Caudate nucleus (tissue), 63 donors: ENCODE measurements at places on chromosomes 5 and 9.

DNA sequence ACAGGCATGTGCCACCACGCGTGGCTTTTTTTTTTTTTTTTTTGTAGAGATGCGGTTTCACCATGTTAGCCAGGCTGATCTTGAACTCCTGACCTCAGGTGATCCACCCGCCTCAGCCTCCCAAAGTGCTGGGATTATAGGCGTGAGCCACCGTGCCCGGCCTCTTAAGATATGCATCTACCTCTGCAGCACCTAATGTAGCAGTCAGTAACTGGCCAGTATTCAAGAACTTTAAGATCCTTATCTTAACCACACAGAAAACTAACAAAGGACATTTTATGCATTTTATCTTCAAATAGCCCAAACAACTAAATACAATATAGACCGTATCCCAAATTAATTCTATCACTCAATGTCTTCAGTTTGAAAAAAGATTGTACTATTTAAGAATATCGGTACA is 618.7 kb downstream of the TLE1 start:
- no peak for DNase-seq

GRCh38 chr9:96418920-96419690 is 935 bp upstream of the ZNF367 start:
- peak; percentile 56 for DNase-seq

- no peak for DNase-seq
Measured at GRCh38 chr5:14737291-14737690, 72.8 kb downstream of the OTULIN start.

DNA sequence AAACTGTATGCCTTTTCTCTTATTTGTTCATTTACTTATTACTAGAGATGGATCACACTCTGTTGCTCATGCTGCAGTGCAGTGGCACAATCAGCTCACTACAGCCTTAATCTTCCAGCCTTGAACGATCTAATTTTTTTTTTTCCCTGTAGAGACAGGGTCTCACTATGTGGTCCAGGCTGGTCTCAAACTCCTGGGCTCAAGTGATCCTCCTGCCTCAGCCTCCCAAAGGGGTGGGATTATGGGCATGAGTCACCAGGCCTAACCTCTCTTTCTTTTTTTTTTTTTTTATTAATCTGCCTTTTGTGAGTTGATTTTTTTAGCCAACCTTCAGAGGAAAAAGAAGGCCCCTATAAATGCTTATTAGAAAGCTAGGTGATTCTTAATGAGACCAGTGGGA is 303.0 kb downstream of the FBXL17 start:
- no peak for DNase-seq

DNA sequence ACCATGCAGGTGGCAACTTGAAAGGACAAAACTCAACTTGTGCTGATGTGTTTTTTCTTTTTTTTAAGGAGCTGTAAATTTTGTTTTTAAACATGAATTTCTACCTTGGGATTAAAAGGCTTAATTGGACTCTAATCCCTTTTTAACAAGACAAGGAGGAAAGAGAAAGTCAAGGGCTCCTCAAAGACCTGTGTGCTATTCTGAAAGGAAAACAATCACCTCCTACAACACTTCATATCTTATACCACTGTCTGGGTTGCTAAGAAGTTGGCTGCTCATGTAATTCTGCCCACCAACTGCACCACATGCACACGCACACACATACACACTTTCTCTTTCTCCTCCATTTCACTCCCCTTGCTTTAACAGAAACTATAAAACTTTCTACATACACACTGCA is 78.6 kb downstream of the SH3RF2 start:
- DNase-seq: no peak

- DNase-seq: no peak
Measured at GRCh38 chr9:32782476-32783167, 718 bp upstream of the TMEM215 start.

DNA sequence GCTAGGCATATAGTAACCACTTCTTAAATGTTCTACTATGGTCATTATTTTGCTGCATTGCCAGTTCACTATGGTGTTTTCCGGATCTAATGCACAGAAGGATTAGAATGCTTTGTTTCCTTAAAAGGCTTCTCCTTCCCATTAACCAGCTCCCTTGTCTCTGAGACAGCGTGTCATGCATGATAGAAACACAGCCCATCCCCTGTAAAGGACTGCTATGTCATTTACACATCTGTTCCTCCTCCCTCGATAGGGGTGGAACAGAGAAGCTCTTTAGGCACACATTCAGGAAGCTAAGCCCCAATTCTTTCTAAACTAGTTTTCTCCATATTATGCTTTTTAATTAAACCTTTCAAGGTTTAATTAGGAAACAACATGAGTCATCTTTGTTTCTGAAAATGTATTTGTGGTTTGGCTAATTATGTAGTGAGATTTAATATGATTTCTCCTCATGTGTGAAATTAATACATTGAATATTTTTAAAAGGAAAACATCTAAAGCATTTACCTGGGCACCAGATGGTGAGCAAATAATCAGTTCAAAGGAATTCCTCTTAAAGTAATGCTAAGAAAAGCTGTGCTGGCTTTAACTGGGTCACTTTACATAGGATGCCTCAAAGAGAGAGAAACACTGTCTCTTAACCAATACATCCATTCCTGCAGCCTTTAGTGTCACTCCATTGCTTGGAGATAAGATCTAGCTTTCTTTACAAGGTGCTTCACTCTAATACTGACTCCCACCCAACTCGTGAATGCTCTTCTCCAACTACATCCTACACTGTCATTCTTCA is 133.3 kb upstream of the PPP1R2B start:
- DNase-seq: no peak

DNA sequence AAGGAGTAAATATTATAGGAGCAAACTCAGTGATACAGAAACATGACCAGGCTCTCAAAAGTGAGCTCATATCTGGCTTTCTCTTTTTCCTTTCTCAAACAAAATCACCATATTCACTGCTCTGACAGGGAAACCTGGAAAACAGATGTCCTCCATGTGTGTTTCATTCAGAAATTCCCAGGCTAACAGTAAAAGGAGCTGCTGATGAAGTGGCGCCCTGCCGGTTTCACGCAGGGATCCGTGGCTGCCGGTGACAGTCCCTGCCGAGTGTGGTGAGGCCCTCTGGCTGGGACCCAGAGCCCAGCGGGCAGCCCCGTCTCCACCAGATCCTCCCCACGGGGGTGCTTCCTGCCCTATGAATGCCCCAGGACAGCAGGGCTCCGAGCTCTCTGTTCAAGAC is 208.1 kb downstream of the GNA14 start:
- no peak for DNase-seq

DNA sequence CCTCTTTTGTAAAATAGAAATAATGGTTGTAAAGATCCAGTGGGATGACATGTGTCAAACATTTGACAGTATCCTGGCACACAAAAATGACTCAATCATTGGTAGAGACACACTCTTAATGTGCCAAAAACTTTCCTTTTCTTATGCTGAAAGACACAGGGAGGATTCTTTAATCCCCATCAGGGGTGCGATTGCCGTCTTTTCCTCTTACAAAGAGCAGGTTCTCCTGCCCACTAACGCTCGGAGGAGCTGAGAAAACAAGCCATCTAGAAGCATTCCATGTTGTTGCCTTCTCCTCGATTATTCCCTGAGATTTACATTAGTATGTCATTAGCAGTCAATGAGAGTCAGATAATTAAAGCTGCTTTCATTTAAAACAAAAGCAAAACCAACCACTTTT is 342.6 kb upstream of the CCNH start:
- DNase-seq: no peak

- no peak for DNase-seq
Measured at GRCh38 chr5:178115136-178115813, 1.9 kb downstream of the N4BP3 start.

DNA sequence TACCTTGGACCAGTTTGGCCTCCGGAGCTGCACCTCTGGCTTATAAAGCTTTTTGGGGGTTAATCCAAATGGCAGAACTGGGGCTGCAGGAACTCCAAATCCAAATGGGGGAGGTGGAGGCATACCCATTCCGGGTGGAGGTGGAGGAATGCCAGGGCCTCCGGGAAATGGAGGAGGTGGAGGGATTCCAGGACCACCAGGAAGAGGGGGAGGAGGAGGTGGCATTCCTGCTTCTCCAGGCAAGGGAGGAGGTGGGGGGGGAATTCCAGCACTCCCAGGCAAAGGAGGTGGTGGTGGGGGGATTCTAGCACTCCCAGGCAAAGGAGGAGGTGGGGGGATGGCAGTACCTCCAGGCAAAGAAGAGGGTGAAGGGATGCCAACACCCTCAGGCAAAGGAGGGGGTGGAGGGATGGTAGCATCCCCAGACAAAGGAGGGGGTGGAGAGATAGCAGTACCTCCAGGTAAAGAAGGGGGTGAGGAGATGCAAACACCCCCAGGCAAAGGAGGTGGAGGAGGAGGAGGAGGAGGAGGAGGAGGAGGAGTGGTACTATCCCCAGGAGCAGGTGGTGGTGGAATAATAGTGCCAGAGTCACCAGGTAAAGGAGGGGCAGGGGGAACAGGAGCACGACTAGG is 45.2 kb downstream of the DIAPH1 start:
- DNase-seq: no peak

DNA sequence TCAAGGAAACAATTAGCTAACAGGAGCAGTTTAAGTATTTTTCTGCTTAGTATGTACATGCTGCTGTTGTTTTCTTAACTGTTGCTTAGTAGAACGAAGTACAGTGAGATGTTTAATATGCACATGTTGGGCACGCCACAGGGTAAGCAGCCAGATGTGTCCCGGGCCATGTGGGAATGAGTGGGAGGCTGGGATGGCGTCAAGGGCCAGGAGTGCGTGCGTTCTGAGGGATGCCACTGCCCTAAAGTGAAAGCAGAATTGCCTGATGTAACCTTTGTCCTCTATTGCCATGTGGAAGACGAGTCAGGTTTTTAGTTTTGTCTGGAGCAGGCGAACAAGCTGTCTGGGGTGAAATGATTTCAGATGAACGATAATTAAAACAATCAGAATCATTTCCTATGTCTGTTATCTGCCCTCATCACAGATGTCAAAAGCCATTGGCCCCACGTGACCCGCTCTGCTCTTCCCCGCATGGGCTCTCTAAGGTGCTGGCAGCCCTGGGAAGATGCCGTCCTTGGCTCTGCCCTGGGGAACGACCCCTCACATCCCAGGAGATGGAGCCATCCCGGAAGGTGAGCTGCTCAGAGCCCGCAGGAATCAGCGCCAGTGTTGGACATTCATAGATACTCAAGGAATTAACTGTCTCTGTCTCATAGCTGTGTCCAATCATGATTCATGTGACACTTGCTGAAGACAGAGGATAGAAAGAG is 356.6 kb upstream of the IRX4 start:
- no peak for DNase-seq

DNA sequence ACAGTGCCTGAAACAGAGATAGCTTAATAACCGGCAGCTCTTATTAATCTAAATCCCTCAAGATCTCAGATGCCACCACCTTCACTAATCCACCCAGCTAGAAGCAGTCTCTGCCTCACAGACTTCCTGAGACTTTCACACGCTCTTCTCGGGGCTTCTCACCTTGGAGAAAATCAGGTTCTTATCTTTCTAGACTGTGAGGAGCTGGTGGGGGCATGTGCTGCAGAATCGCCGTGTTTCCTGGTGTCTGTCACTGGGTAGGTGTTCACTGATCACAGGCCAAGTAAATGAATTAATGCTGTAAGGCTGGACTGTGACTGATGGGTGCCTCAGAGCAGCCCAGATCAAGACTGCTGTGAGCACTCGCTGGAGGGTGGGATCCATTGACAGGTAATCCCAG is 101.7 kb downstream of the PSD2 start:
- DNase-seq: no peak

- DNase-seq: peak; percentile 7
Measured at GRCh38 chr9:76459694-76460635, 983 bp downstream of the GCNT1 start.

GRCh38 chr5:174998131-174998730 is 273.8 kb downstream of the MSX2 start:
- no peak for DNase-seq

GRCh38 chr5:103669615-103670014 is 107.0 kb upstream of the NUDT12 start:
- DNase-seq: no peak
